ENCODE measurements at places on chromosomes 5 and 9.

- DNase-seq: no peak
Measured at GRCh38 chr5:18764161-18764560, 1129.9 kb downstream of the TAF11L14 start.

- DNase-seq: no peak
Measured at GRCh38 chr5:81486711-81487110, 92.8 kb upstream of the ACOT12 start.

- no peak for DNase-seq
Measured at GRCh38 chr5:73093943-73094342, 26.4 kb upstream of the TMEM171 start.

DNA sequence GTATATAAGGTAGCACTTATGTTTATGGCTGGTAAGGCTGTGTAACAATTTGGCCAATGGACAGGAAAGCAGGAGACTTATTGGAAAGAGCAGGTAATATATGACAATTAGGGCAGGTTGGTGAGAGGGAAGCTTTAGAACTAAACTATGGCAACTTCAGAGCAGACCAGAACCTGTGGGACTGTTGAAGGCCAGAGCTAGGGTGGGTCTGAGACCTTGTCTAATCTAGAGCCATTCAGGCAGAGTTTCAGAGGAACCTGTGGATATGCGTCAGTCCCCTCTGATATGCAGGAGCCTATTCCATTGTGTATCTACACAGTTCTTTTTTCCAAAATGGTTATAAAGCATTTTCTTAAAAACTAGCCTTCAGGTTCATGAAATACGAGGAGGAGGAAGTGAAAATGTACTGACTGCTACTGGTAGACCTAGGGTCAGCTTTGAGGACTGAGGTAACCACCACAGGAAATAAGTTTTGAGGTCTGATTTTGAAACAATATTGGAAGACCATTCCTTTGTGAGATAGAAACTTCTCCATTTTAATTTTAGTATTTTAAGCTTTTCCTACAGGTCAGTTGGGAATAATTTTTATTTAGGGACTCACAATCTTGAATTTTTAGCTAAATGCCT, 37.6 kb downstream of the ELL2 start:
- DNase-seq: no peak

GRCh38 chr5:168585119-168585856, 6.1 kb upstream of the PANK3 start:
- no peak for DNase-seq

- DNase-seq: no peak
Measured at GRCh38 chr5:112929336-112930081, 7.5 kb upstream of the REEP5 start.

DNA sequence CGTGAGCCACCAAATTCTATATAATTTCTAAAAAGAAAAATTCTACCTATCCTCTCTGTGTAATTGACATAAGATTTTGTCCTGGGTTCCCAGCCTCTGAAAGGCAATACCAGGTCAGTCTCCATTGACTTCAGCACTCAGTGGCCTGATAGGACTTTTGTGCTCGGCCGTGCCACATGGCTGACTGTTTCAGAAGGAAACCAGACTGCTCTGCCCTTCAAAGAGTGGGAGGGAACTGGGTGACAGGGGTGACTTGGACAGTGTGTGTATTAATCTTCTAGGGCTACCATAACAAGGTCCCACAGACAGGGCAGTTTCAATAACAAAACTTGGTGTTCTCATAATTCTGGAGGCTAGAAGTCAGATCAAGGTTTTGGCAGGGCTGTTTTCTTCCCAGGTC, 43.0 kb downstream of the ARHGAP26 start:
- DNase-seq: no peak

- no peak for DNase-seq
Measured at GRCh38 chr9:123816817-123817472, 113.0 kb downstream of the DENND1A start.

GRCh38 chr5:41200506-41200905, 12.8 kb downstream of the C6 start:
- DNase-seq: no peak

GRCh38 chr9:71253011-71253410, 131.6 kb upstream of the TRPM3 start:
- no peak for DNase-seq

DNA sequence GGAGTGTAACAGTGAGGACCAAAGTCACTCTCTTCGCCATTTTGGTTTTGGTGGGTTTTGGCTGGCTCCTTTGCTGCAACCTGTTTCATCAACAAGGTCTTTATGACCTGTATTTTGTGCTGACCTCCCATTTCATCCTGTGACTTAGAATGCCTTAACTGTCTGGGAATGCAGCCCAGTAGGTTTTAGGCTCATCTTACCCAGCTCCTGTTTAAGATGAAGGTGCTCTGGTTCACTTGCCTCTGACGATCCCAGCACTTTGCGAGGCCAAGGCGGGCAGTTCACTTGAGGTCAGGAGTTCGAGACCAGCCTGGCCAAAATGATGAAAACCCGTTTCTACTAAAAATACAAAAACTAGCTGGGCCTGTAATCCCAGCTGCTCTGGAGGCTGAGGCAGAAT, 1.8 kb upstream of the CKS2 start:
- no peak for DNase-seq

DNA sequence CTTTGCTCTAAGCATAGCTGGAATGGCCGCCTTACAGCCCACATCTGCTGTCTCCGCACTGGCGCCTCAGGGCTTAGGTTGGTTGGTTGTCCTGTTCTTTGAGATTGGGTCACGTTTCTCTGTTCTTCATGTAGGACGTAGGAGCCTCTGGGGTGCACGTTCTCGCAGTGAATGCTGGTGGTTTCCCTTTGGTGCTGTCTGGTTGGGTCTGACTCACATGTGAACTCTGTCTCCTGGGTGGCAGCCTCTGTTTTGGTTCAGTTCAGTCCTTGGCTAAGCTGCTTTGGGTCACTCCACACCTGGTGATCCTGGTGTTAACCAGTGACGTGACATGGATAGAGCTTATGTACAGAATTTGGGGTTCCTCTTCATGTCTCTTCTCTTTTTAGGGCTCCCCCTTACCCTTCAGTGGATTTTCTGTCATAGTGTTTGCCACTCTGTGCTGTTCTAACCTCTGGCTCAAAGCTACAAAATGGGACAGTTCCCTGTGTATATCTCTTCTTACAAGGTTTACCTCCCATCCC, 12.6 kb upstream of the LPCAT1 start:
- DNase-seq: no peak

DNA sequence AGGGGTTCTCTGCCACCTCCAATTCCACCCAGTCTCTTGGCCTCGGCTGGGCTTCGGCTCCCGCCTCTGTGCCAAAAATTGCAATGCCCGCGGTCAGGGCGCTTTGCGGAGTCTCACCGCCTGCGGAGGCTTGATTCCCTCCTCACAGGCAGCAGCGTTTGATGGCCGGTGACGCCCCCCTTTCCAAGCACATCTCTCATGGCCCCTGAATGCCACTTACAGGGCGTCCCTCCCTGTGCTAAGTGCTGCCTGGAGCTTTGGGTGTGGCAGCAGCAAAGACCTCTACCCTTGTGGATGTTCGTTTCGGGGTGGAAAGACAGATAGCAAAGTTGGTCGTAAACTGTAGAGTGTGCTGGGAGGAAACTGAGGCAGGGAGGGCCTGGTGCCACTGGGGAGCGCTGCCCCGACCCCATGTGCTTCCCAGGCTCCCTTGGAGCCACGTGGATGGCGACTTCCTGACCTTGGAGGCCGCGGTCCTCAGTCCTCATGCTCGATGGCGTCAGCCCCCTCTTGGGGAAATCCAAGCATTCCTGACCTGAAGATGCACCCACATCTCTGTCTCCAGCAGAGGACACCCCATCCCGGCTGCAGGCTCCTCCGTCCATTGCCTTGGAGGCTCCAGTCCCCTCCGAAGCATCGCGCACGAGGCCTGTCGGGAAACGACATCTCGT, 249.2 kb upstream of the IRX4 start:
- no peak for DNase-seq

- no peak for DNase-seq
Measured at GRCh38 chr5:91464886-91465646, 81.9 kb upstream of the ARRDC3 start.

DNA sequence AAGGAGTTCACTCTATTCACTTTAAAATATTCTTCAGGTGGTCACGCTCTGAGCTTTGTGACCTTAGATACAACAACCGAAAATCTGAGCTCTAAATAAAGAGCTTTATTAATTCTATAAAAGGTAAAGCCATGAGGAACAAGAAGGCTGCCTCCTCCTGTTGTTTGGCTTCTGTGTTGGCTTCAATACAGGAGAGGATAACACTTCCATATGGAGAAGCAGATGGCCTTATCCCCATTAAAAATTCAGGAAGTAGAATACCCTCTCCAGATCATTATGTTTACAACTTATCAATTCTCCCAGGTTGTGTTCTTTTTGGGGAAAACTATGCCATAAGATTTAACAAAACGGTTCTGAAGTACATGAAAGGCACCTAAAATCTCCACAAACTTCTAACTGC, 128.4 kb downstream of the TTC39B start:
- no peak for DNase-seq

DNA sequence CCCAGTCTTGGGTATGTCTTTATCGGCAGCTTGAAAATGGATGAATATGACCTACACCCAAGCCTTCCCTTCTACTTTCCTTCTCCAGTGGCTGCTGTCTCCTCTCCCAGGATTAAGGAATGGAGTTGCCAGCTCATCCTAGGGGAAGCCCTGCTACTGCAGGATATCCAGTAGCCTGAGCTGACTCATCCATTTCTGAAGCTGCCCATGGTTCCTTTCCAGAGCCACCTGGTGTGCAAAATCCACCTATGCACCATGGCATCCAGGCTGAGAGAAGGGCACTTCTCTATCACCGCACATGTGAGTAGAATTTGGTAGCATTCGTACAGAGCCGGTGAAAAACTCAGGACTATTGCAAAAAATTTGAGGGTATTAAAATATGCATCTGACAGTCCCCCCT, 290.8 kb downstream of the YTHDC2 start:
- DNase-seq: no peak

- DNase-seq: no peak
Measured at GRCh38 chr5:125011947-125012346, 265.5 kb upstream of the ZNF608 start.

DNA sequence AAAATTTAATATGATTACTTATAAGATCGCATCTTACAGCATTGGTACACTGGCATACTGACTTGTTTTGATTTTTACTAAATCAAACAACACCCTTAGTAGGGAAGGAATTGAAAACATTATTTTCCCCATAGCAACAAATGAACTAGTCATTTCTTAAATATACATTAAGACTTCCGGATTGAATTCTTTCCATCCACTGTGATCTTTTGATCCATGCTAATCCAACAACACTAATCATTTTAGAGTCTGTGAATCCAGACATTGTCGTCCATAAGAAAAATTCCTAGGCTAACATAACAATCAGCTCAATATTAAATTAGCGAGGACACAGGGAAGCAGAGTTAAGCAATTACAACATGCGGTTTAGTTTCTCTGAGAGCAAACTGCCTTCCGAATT, 21.6 kb upstream of the ERAP1 start:
- no peak for DNase-seq

All from NCI-H774 (cell line).